Upper lobe of left lung (tissue), 6 donors: ENCODE measurements at places on chromosomes 2 and 18.

- H3K27me3 ChIP-seq, result no peaks in the 10 kb centered on the region
- no peak for DNase-seq
- H3K27ac ChIP-seq, result no peak overlapping the region
- H3K36me3 ChIP-seq, result no peaks in the 10 kb centered on the region
Measured at GRCh38 chr2:193461431-193461934, 1266.8 kb upstream of the TMEFF2 start.

GRCh38 chr2:122319539-122320132 is 564.2 kb downstream of the TSN start:
- H3K27me3 ChIP-seq, result no peaks in the 10 kb centered on the region
- H3K36me3 ChIP-seq, result no peaks in the 10 kb centered on the region
- H3K27ac ChIP-seq, result no peak overlapping the region
- no peaks in the 10 kb centered on the region for H3K4me1 ChIP-seq
- H3K4me3 ChIP-seq, result no peak overlapping the region

DNA sequence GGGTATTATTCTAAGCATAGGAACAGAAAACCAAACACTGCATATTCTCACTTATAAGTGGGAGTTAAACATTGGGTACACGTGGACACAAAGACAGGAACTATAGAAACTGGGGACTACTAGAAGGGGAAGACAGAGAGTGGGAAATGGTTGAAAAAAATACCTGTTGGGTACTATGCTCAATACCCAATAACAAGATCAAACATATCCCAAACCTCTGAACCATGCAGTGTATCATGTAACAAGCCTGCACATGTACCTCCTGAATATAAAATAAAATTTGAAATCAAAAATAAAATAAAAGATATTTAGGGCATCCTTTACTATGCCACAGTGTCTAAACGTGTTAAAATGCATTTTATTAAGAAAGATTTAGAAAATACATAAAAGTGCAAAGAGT is 221.0 kb upstream of the TFPI start:
- no peaks in the 10 kb centered on the region for H3K36me3 ChIP-seq
- H3K4me3 ChIP-seq, result no peak overlapping the region
- H3K27ac ChIP-seq, result no peak overlapping the region
- DNase-seq, result no peak
- no peaks in the 10 kb centered on the region for H3K27me3 ChIP-seq

GRCh38 chr2:2993172-2993692 is 384.4 kb downstream of the EIPR1 start:
- no peaks in the 10 kb centered on the region for H3K4me1 ChIP-seq
- DNase-seq, result no peak
- no peak overlapping the region for H3K4me3 ChIP-seq
- H3K36me3 ChIP-seq, result no peaks in the 10 kb centered on the region
- H3K27me3 ChIP-seq, result no peaks in the 10 kb centered on the region

GRCh38 chr18:36850527-36851201 is 21.7 kb downstream of the KIAA1328 start:
- no peak overlapping the region for H3K27ac ChIP-seq
- H3K4me3 ChIP-seq, result no peak overlapping the region
- H3K27me3 ChIP-seq, result no peaks in the 10 kb centered on the region
- DNase-seq, result no peak
- no peaks in the 10 kb centered on the region for H3K4me1 ChIP-seq

DNA sequence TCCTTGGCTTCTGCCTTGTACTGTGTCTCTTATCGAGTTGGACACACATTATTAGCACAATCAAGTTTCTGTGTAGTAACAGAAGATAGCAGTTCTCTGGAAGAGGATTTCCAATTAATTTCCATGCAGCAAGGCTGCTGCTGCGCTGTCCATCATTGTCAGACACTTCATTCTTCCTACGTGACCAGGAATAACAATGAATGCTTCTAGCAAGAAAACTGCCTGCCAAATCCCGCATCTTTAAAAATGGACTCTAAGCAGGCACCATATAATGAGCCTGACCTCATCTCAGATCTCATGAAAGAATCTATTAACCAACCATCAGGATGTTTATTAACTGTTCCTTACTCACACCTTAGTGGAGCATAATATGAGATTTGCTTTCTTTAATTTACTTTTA is 1067.7 kb upstream of the FAM98A start:
- no peaks in the 10 kb centered on the region for H3K27me3 ChIP-seq
- no peak overlapping the region for H3K4me3 ChIP-seq
- DNase-seq, result no peak
- no peaks in the 10 kb centered on the region for H3K36me3 ChIP-seq

DNA sequence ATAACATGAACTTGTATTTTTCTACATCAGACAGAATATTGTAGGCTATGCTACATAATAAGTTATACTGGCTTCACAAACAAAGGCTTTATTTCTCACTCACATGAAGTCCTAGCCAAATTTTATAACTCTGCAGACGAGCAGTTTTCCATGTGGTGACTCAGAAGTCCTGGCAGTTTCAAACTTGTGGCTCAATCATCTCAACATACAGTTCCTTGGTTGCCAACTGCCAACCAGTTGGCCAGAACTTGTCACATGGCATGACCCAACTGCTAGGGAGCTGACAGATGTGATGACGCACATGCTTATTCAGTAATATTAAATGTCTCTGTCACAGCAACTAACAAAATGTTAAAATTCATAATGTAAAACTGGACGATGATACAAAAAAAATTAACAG is 63.8 kb upstream of the ZC3H15 start:
- no peak for DNase-seq
- no peaks in the 10 kb centered on the region for H3K27me3 ChIP-seq
- H3K27ac ChIP-seq, result no peak overlapping the region
- no peak overlapping the region for H3K4me3 ChIP-seq
- peaks cover 7% of the 10 kb centered on the region for H3K4me1 ChIP-seq

- H3K4me1 ChIP-seq, result peaks cover 12% of the 10 kb centered on the region
- H3K27me3 ChIP-seq, result no peaks in the 10 kb centered on the region
- H3K36me3 ChIP-seq, result no peaks in the 10 kb centered on the region
- H3K27ac ChIP-seq, result peak overlapping the region; percentile 48
- no peak for DNase-seq
Measured at GRCh38 chr2:202609381-202610145, 25.2 kb upstream of the FAM117B start.

DNA sequence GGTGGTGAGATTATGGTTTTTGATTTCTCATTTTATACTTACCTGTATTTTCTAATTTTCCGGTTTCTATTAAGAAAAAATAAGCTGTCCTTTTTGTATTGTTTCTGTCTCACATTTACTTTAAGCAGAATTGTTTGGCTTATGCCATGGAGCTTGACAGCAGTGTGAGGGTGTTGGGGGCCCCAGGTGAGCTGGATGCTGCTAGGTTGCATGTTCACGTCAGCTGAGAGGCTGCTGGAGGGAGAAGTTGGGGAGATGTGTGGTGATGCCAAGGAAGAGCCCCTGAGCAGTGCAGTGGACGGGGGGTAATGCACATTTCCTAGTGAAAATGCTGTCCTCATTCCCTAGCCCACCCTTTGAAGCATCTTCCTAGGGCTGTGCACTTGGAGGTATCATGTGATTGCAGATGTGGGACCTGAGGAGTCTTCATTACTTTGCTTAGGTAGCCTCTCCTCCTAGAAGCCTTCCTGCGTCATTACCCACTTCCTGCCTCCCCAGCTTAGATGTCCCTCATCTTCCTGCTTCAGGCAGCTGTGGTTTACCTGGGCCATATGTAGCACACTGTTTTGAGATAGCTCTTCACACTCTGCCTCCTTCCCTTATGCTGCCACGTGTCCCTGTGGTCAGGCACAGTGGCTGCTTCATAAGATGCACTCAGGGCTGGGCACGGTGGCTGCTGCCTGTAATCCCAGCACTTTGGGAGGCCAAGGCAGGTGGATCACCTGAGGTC is 16.2 kb downstream of the ATG16L1 start:
- H3K27me3 ChIP-seq, result no peaks in the 10 kb centered on the region
- H3K4me1 ChIP-seq, result no peaks in the 10 kb centered on the region
- DNase-seq, result no peak

- H3K4me1 ChIP-seq, result no peaks in the 10 kb centered on the region
- no peak overlapping the region for H3K4me3 ChIP-seq
- no peaks in the 10 kb centered on the region for H3K27me3 ChIP-seq
- no peak for DNase-seq
Measured at GRCh38 chr2:101340141-101340551, 31.6 kb upstream of the RNF149 start.

DNA sequence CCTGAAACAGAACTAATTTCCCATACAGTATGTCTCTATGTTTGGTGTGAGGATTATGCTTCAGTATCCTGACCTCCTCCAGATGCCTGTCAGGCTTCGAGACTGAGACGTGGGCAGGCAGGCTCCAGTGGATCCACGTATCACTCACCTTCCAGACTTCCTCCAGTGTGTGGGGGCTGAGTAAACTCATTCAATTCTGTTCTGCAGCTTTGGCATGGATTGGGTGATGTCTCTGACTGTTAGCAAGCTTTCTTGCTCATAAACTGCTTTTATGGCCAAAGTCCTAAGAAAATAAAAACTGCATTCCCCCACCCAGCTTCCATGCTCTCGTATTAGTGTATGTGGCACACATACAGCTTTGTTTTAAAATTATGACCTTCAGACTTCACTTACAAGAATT is 53.6 kb downstream of the CCDC93 start:
- no peak for DNase-seq
- no peak overlapping the region for H3K27ac ChIP-seq
- no peaks in the 10 kb centered on the region for H3K27me3 ChIP-seq
- H3K4me3 ChIP-seq, result no peak overlapping the region

DNA sequence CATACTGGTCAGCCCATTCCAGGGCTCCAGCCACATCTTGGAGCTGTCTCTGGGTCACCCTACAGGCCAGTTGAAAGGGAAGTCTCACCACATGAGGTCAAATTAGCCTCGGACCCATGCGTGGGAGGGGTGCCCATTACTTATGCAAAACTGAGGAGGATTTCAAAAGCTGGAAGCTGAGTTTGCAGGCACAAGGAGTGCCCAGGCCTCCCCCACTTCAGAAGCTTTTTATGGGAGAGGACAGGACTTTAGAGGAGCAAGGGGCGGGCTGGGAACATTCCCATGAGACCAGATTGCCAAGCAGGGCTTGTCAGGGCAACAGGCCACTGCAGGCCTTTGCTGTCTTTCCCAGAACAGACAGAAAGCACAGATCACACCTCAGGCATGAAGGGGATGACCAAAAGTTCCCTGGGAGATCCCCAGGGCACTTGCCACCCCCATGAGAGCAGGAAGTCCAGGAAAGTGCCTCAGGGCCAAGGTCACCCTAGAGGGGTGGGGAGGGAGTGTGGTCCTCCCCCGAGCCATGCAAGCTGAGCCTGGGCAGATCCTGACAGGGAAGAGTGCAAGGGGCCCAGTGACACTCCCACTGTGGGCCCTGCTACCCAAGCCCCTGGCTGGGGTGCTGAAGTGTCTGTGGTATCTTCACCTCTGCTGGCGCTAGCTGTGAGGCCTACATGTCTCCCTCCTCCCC is 267.7 kb downstream of the BCL11A start:
- DNase-seq, result no peak
- H3K27me3 ChIP-seq, result no peaks in the 10 kb centered on the region
- H3K27ac ChIP-seq, result no peak overlapping the region
- H3K4me1 ChIP-seq, result no peaks in the 10 kb centered on the region
- H3K4me3 ChIP-seq, result no peak overlapping the region

DNA sequence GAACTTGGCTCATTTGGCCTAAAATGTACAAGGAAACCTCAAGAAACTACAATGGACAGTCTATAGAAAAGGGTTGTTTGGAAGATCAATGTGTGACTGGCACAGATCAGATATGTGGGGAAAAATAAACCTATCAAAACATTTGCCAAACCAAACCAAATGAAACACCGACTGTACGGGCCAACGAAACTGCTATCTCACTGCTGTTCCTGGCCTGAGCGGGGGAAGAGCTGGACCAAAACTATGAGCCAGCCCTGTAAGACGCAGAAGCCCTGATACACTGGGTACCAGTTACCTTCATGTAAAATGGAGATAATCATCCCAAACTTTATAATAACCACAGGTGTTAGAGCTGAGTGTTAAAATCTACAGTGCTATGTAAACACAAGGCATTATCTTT is 11.7 kb downstream of the CDC42EP3 start:
- H3K4me1 ChIP-seq, result peaks cover 47% of the 10 kb centered on the region
- peaks cover 14% of the 10 kb centered on the region for H3K36me3 ChIP-seq
- no peaks in the 10 kb centered on the region for H3K27me3 ChIP-seq
- H3K4me3 ChIP-seq, result no peak overlapping the region

GRCh38 chr18:28175150-28175929 is 1.6 kb downstream of the CDH2 start:
- DNase-seq, result no peak
- H3K27ac ChIP-seq, result no peak overlapping the region
- no peaks in the 10 kb centered on the region for H3K36me3 ChIP-seq
- H3K4me3 ChIP-seq, result no peak overlapping the region

- no peaks in the 10 kb centered on the region for H3K27me3 ChIP-seq
- H3K4me1 ChIP-seq, result no peaks in the 10 kb centered on the region
- DNase-seq, result no peak
- no peaks in the 10 kb centered on the region for H3K36me3 ChIP-seq
Measured at GRCh38 chr2:80151248-80151647, 153.3 kb downstream of the LRRTM1 start.

- H3K4me1 ChIP-seq, result no peaks in the 10 kb centered on the region
- H3K4me3 ChIP-seq, result no peak overlapping the region
- H3K27me3 ChIP-seq, result no peaks in the 10 kb centered on the region
- no peaks in the 10 kb centered on the region for H3K36me3 ChIP-seq
Measured at GRCh38 chr18:24741965-24742724, 281.7 kb downstream of the HRH4 start.

DNA sequence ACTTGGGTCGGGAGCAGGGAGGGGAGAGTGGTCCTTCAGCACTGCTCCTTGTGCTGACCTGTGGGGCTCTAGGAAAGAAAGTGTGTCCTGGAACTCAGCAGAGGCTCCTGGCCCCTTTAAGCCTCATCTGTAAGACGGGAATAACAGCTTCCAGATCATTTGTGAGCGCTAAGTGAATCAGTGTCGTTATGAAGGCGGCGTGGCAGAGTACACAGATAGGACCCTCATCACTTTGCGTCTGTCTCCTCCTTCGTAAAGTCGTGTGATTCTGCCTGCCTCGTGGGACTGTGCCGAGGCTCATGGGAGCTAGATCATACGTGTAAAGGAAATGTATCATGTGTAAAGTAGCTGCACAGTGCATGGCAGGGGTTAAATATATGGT is 18.6 kb downstream of the COLEC11 start:
- H3K4me3 ChIP-seq, result no peak overlapping the region
- no peak overlapping the region for H3K27ac ChIP-seq
- no peaks in the 10 kb centered on the region for H3K36me3 ChIP-seq
- H3K4me1 ChIP-seq, result no peaks in the 10 kb centered on the region

DNA sequence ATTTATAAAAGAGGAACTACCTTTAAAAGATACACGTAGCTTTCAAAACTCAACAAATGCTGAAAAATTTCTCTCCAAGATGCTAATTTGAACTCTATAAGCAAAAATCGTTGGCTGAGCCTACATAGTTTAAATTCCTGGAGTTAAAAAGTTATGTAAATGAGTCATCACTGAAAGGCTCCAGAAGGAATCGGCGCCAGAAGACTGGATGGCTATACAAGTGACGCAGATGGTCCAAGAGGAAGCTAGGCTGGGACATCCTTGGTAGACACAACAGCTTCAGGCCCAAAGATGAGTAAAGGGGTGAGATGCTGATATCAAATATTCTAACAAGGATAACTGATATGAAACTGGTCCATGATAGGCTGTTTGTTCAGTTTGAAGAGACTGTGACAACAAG is 22.8 kb upstream of the DNAH6 start:
- no peaks in the 10 kb centered on the region for H3K27me3 ChIP-seq
- no peak for DNase-seq
- H3K4me1 ChIP-seq, result no peaks in the 10 kb centered on the region
- H3K27ac ChIP-seq, result no peak overlapping the region
- H3K36me3 ChIP-seq, result no peaks in the 10 kb centered on the region
- H3K4me3 ChIP-seq, result no peak overlapping the region
